ENCODE measurements at places on chromosomes 7 and 10. TPM values are rescaled to one million over a fixed set of nuclear protein-coding genes. Genes with fewer than 3 reads are reported as not detected.

The LRRC18 gene
- 0.21 TPM for total RNA-seq

The MKI67 gene
- total RNA-seq = 0.88 TPM

DNA sequence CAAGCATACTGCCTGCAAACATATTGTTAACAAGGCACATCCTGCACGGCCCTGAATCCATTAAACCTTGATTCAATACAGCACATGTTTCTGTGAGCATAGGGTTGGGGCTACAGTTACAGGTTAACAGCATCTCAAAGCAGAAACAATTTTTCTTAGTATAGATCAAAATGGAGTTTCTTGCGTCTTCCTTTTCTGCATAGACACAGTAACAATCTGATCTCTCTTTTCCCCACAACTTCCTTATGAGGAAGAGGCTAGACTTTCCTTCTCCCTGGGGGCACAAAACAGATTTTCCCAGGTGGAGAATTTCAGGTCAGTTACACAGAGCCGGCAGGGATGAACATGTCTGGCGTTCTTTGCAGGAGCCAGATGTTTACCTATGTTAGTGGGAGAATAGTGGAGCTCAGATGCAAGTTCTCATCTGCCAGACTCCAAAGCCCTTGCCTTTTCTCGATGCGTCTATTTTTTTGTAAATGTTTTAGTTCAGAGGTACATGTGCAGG, 37.5 kb upstream of the PFKFB3 start:
- DNase-seq = no peak
- H3K4me1 ChIP-seq = no peaks in the 10 kb centered on the region
- H3K4me3 ChIP-seq = no peak overlapping the region
- H3K27ac ChIP-seq = no peak overlapping the region

DNA sequence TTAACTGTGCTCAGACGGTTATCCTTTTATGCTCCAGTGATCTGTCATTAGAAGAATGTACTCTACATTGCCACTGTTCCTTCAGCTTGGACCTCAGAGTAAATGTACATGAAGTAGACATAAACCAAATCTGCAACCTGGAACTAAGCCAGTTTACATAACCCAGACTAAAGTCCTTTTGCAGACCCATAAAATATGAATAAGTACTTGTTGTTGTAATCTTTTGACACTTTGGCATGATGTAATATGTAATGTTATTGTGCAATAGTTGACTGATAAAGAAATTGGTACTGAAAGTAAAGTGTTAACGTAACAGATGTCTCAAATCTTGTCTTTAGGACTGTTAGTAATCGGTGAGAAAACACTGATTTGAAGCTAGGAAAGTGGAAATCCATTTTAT, 115.8 kb upstream of the SORCS1 start:
- DNase-seq = no peak
- no peaks in the 10 kb centered on the region for H3K27me3 ChIP-seq
- H3K27ac ChIP-seq = no peak overlapping the region

- no peak for DNase-seq
- no peak overlapping the region for H3K27ac ChIP-seq
- no peak overlapping the region for H3K4me3 ChIP-seq
- peaks cover 4% of the 10 kb centered on the region for H3K4me1 ChIP-seq
- H3K36me3 ChIP-seq = no peaks in the 10 kb centered on the region
These were observed 48.0 kb downstream of the JCAD start for GRCh38 chr10:30011396-30011795.

- H3K4me3 ChIP-seq = no peak overlapping the region
- H3K27me3 ChIP-seq = no peaks in the 10 kb centered on the region
- H3K27ac ChIP-seq = no peak overlapping the region
- DNase-seq = no peak
- H3K4me1 ChIP-seq = no peaks in the 10 kb centered on the region
These were observed 11.5 kb upstream of the FGFR2 start for GRCh38 chr10:121609426-121610380.

DNA sequence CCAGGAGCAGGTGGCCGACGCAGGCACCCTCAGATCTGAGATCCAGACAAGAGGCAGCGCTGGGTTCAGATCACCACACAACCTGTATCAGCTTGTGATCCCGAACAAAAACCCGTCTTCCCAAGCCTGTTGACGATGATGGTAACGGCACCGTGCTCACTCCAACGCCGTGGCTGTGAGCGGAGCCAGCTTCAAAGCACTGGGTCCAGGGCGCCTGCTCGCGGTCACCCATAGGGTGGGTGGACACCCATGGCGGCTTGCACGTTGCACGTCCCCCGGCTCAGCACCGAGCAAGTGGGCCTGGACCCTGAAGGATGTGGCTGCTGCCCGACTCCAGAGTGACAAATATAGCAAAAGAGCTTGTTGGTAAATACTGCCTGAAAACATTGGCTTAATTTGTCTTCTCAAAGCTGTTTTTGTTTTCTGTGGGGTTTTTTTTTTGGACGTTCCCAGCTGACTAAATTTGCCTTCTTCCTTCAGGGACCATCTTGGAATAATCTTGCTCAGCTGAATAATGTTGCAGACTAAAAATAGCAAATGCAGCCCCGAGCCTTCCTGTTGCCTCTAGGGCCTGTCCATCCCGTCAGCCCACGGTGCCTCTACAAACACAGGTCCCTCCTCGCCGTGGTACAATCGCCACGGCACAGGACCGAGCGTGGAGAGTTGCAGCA, 41.0 kb downstream of the FOXK1 start:
- H3K4me3 ChIP-seq = no peak overlapping the region
- DNase-seq = no peak
- H3K36me3 ChIP-seq = no peaks in the 10 kb centered on the region
- peak overlapping the region; percentile 96 for H3K27ac ChIP-seq
- H3K4me1 ChIP-seq = no peaks in the 10 kb centered on the region

- DNase-seq = no peak
- H3K27ac ChIP-seq = no peak overlapping the region
- no peaks in the 10 kb centered on the region for H3K4me1 ChIP-seq
- H3K4me3 ChIP-seq = no peak overlapping the region
- no peaks in the 10 kb centered on the region for H3K27me3 ChIP-seq
These were observed 383.8 kb downstream of the TNS3 start for GRCh38 chr7:47198159-47198558.

GRCh38 chr10:116307455-116307854, 16.8 kb upstream of the CCDC172 start:
- no peak for DNase-seq
- H3K36me3 ChIP-seq = no peaks in the 10 kb centered on the region
- no peak overlapping the region for H3K27ac ChIP-seq
- H3K4me1 ChIP-seq = no peaks in the 10 kb centered on the region

DNA sequence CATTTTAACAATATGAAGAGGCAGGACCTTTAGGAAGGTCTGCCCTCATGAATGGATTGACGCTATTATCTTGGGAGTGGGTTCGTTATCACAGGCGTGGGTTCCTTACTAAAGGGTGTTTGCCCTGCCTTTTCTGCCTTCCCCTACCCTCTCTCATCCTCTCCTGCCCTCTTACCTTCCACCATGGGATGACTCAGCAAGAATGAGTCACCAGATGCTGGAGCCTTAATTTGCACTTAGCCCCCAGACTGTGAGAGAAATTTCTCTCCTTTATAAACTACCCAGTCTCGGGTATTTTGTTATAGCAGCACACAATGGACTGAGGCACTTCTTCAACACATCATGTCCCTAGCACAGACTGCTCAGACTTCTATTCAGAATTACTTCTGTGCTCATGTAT, 31.4 kb upstream of the ZNF32 start:
- no peak overlapping the region for H3K27ac ChIP-seq
- no peak for DNase-seq
- no peaks in the 10 kb centered on the region for H3K4me1 ChIP-seq

DNA sequence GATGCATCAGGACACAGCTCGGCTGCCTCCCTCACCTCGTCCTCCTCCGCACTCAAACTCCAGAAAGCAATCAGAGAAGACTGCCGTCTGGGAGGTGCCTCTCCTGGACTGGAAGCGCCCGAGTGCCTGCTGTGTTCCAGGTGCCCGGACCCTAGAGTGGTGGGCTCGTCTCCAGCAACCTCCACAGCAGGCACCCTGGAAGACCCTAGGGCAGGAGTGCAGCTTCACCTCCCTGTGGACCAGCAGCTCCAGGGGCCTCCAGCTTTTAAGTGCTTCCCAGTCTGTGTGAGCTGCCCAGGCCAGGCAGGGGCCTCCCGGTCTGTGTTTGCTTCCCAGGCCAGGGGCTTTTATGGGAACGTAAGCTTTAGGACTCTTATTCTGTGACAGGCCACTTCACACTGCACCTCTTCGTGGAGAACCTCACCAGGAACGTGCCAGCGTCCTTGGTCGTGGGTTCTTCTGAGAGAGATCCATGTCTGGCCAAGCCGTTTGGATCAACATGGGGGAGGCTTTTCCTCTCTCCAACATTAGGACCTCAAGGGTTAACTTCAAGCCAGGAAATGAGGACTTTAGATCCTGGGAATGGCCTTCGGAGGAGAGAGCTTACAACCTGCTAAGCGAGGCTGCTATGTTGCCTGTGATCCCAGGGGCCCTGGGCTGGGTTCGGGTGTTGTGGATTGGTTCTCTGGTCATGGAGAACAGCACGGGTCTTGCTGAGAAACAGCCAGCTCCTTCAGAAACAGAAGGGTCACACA, 5.9 kb upstream of the PWWP2B start:
- peak; percentile 14 for DNase-seq
- H3K27ac ChIP-seq = no peak overlapping the region
- H3K4me3 ChIP-seq = no peak overlapping the region
- H3K36me3 ChIP-seq = no peaks in the 10 kb centered on the region
- no peaks in the 10 kb centered on the region for H3K27me3 ChIP-seq
- H3K4me1 ChIP-seq = no peaks in the 10 kb centered on the region

Data from uterus (tissue), 4 donors.